ENCODE measurements at places on chromosomes 1 and 21.

DNA sequence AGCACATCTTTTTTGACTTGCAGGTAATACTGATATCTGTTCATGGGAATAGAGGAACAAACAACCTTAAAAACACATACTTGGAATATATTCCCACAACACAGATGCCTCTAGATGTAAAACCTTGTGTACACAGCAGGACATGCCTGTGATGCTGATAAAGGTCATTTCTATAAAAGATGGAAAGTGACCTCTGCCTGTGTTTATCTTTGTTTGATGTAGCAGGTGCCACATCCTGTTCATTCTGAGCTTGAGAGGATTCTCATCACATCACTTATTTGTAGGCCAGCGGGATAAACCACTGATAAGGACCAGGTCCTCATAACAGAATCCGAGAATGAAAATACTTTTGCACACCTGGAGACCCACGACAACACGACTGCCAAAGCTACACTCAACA lies 133.7 kb downstream of the SMYD2 start:
- no peak for DNase-seq

DNA sequence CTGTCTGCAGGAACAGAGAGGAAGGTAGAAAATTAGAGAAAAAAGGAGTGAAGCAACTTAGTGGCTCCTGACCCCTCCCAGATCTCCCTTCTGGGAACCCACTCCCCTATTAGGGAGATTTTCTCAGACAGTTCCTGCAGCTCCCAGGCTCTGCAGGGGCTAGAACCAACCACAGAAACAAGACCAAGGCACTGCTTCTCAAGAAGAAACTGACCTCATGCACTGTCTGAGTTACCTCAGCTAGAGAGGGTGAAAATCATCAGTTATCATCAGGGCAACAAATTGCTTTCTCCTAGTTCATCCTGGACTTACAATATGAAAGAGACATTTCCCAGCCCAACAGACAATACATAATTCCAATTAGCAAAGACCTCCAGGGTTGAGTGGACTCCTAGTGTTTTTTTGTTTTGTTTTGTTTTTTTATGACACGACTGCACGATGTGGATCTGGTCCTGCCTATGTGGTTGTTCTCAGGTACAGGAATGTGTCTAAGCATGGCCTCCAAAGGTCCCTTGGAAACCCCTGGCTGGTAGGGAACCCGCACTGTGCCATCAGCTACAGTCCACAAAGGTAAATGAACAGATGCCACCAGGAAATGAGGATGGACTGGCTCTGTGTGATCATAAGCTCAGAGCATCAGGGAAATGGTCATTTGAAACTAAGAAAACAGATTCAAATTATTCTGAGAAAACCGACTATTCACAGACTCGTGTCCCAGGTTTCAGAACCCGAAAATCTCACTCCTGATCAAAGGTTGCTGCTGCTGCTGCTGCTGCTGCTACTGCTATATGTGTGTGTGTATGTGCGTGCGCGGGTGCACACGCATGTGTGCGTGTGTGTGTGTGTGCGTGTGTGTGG lies 65.3 kb downstream of the LAMC2 start:
- DNase-seq, result no peak

DNA sequence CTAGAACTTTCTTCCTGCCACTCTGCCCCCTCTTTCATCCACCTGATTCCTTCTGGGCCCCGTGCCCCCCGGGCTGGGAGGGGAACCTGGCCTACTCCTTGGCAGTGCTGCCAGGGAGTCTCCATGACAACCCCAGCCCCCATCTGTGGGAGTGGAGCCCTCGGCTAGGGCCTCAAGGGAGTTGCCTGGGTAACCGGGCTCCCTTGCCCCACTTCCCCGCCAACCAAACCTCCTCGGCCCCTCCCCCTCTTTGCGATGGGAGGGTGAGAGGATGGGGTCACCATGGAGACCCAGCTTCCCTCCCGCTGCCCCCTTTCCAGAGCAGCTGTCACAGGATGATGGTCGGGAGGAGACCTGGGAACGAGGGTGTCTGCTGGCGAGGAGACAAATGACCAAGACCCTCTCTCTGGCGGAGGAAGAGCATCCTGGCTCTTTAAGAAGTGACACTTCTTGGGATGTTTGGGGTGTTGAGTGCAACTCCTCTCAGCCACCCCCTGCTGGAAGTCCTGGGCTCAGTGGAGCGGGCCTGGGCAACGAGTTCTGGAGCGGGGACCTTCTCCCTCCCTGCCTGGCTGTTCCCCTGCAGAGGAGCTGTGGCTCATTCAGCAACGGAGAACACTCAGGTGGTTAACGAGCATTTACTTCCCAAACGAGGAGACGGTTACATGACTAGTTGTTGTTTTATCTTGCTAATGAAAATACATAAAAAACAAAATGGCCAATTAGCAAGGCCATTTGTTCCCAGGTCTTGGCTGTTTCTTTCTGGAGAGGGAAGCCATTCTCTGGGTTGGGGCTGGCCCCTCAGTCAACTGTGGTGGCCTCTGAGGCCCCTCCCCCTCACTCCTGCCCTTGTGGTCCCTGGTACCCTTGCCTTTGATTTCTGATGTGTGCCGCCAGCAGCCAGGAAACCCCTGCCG lies 82.8 kb downstream of the UBIAD1 start:
- no peak for DNase-seq

DNA sequence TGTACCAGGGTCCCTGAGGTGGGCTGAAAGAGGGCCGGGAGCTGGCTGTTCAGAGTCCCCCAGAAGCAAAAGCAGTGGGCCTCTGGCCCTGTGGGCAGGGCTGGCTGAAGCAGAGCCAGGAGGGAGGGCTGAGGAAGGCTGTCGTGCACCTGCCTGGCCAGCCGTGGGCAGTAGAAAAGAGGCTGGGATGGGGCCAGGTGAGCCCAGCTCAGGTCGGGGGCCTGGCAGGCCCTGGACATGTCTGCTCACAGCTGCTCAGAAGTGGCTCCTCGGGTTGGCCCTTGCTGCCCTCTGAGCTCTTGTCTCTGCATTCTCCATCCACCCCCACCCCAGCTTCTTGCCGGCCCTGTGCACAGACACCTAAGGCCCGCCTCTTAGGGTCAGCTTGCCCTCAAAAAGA lies 60.0 kb downstream of the TCP10L start:
- DNase-seq, result no peak

DNA sequence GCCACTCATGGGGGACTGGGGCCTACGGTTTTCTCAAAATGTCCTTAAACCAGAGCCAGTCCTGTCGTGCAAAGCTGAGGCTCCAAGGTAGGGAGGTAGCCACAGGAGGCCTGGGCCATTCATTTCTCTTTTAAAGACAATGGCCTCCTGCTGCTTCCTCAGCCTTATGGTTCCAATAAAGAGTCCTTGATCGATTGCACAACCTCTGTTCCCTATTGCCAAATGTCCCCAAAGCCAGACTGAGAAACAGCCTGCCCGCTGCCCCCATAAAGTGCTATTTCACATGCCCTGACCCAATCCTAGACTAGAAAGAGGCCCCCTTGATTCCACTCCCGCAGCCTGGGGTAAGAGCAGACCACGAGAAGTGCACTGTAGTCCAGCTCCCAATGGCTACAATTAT lies 166.7 kb downstream of the CLIC6 start:
- DNase-seq, result peak; percentile 65

DNA sequence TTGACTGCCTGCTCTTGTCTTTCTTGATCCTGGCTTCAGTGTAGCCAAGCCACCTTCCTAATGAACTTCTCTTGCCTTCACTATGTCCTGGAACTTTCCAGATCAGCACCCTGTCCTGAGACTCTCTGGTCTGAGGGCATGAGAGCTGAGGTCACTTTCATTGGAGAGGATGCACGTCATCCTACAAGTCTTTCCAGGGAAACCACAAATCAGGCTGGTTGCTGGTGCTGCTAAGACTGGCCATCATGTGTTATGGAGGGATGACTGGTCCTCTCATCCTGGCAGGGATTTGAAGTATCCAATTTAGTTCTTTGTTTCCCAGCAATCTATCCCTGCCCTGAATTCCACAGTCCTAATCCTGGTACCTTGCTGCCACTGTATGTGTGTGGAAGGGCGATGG lies 228.6 kb downstream of the GPATCH2 start:
- no peak for DNase-seq

GRCh38 chr1:13935336-13935735 lies 235.3 kb downstream of the PRDM2 start:
- DNase-seq, result no peak

- peak; percentile 95 for DNase-seq
Measured at GRCh38 chr1:161196521-161197451, 2.1 kb downstream of the ADAMTS4 start.

- DNase-seq, result no peak
Measured at GRCh38 chr1:241167121-241167630, 189.8 kb downstream of the RGS7 start.

- no peak for DNase-seq
Measured at GRCh38 chr1:206687915-206688442, 3.3 kb downstream of the MAPKAPK2 start.

DNA sequence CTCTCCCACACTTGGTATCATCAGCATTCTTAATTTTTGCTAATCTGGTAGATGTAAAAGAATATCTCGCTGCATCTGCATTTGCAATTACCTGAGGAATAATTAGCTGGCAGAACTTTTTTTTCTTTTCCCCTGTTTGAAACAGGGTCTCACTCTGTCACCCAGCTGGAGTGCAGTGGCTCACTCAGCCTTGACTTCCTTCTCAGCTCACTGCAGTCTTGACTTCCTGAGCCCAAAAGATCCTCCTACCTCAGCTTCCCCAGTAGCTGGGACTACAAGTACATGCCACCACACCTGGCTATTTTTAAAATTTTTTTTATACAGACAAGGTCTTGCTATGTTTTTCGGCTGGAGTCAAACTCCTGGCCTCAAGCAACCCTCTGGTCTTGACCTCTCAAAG lies 35.4 kb upstream of the ENAH start:
- DNase-seq, result no peak

GRCh38 chr21:43779660-43780059 lies 3.6 kb upstream of the CSTB start:
- DNase-seq, result no peak

DNA sequence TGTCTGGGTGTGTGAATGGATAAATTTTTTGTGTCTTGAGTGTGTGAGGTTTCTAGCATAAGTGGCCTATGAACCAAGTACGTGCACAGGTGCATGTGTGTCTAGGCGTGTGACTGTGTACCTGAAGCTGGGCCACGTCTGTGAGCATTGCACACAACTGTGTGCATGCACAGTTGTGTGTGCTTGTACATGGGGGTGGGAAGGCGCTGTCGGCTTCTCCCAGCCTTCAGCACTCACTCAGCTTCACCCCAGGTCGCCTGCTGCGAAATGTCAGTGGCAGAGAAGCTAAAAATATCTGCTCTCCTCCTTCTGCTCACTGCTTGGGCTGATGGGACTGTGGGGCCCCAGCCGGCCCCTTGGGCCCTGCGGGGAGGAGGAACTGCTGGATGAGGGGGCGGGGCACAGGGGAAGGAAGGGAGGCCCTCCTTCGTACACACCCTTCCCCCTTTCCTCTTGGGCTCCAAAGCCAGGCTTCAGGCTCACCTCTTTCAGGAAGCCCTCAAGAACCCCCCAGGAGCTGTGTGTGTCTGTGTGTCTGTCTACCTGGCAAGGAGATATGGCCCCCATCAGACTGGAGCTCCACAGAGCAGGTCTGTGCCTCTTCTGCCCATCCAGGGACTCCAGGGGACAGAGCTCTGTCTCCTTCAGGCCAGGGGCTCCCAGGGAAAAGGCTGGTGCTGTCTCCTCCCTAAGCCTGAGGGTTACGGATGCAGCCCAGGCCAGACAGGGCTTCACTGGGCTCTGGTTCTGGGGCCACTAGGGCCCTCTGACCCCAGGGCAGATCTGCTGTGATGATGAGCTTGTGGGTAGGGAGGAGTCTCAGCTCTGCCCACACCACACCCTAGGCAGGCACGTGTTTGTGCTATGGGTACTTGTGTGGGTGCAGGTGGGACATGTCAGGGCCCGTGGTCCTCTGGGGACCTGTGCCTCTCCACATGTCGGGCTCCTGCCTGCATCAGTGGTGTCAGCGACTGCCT lies 35.6 kb upstream of the WASF2 start:
- peak; percentile 81 for DNase-seq

GRCh38 chr1:240575981-240576662 lies 35.8 kb downstream of the GREM2 start:
- DNase-seq, result peak; percentile 80

DNA sequence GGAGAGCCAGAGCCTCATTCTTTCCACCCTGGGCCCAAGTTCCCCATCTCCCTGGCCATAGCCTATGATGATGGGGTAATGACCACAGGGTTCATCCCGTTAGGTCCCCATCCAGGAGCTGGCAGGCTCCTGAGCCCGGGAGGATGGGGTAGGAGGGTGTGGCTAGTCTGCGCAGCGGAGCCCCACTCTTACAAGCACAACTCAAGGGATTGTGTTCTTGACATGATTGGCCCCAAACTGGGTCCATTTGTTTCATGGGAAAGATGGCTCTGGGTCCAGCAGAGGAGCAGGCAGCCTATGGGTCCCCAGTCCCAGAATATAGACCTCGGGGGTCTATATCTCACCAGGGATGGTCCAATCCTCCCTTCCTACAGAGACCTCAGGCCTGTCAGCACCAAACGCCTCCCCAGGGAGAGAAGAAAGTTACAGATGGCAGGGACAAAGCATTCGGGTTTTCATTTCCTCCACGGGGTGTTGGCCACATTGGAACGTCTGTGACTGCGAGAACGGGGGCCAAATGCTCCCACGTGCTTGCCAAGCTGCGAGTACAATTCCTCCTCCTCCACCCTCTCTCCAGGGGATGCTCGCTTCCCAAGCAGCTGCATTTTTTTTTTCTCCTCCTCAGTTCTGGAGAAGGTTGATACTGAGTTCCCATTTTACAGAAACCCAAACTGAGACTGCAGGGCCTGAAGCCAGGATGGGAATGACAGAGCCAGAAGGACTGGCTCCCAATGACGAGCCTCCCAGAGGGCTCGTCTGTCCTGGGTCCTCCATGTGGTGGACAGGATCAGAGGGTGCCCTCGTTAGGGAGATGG lies 71.0 kb downstream of the DHRS3 start:
- DNase-seq, result no peak

DNA sequence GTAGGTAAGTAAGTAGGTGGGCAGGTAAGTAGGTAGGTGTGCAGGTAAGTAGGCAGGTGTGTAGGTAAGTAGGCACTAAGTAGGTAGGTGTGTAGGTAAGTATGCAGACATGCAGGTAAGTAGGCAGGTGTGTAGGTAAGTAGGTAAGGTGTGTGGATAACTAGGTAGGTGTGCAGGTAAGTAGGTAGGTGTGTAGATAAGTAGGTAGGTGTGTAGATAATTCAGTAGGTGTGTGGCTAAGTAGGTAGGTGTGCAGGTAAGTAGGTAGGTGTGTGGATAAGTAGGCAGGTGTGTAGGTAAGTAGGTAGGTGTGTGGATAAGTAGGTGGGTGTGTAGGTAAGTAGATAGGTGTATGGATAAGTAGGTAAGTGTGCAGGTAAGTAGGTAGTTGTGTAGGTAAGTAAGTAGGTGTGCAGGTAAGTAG lies 53.9 kb upstream of the COG2 start:
- no peak for DNase-seq

- DNase-seq, result peak; percentile 18
Measured at GRCh38 chr1:205355075-205355453, 1.7 kb downstream of the KLHDC8A start.

DNA sequence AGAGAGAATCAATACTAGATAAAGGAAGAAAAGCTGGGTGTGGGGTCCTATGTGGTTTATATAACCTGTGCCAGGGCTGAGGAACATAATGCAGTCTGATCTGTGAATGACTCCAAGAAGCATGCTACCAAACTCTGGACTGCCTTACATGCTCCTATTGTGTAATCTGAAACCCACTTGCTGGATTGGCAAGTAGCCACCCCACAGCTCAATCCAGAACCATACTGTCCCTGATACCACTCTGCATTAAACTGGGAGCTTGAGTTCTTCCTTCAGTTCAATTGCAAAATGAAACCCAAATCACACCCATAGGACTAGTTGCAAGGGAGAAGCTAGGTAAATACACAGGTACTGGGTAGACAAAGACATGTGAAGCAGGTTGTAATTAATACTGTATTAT lies 115.4 kb upstream of the NEGR1 start:
- DNase-seq, result peak; percentile 77

- DNase-seq, result no peak
Measured at GRCh38 chr1:40692429-40692895, 958 bp downstream of the NFYC start.

Data from fibroblast of upper back skin (primary cell).